Ureter (tissue), 1 donor: ENCODE measurements at places on chromosomes 4 and X. TPM values are rescaled to one million over a fixed set of nuclear protein-coding genes. Genes with fewer than 3 reads are reported as not detected.

DNA sequence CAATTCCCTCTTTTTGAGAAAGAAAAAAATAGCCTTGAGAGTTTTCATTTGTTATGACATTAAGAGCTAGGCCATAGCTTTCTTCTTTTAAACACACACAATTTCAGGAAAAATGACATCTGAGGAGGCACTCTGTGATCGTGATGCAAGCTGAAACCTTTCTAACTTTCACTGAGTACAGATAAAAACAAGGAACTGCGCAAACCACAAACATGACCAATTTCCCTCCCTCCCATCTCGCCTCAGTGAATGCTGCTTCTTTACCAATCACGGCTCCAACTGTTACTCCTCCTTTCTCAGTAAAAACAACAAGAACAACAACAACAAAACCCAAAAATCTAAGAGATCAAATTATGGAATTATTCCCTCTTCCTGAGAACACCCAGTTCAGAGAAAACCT lies 626.8 kb downstream of the TLL1 start:
- DNase-seq: no peak

Gene RNF128
- 67.6 TPM for total RNA-seq

- no peak for DNase-seq
Observed at GRCh38 chr4:141131723-141132071, 1.6 kb downstream of the RNF150 start.

Gene USP26
- not detected for total RNA-seq

Gene BCORL1
- total RNA-seq: 12.6 TPM

DNA sequence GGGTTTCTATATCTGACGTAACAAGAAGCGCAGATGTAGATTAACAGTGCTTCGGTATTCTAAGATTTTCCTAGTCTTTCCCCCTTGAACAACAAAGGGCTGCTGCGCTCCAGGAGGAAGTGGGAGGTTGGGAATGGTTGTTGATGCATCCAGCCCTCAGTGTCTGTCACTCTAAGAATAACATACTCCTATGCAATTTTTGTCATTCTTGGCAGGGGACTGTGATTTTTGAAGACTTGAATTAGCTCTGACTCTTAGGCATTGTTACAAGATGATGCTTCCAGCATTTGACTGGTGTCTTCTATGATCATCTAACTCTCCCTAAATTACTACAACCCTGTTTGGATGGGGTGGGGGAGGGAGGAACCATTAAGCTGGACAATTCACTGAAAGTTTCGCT lies 394.2 kb downstream of the ARHGAP24 start:
- no peak for DNase-seq
